ENCODE measurements at places on chromosomes 3 and 15. TPM values are rescaled to one million over a fixed set of nuclear protein-coding genes. Genes with fewer than 3 reads are reported as not detected.

The TNNC1 gene
- 12.4 TPM for total RNA-seq

The USP3 gene
- 40.1 TPM for total RNA-seq

The TF gene
- total RNA-seq, result 1.3 TPM

The TUBGCP4 gene
- total RNA-seq, result 10.3 TPM

The THRB gene
- 6.8 TPM for total RNA-seq

DNA sequence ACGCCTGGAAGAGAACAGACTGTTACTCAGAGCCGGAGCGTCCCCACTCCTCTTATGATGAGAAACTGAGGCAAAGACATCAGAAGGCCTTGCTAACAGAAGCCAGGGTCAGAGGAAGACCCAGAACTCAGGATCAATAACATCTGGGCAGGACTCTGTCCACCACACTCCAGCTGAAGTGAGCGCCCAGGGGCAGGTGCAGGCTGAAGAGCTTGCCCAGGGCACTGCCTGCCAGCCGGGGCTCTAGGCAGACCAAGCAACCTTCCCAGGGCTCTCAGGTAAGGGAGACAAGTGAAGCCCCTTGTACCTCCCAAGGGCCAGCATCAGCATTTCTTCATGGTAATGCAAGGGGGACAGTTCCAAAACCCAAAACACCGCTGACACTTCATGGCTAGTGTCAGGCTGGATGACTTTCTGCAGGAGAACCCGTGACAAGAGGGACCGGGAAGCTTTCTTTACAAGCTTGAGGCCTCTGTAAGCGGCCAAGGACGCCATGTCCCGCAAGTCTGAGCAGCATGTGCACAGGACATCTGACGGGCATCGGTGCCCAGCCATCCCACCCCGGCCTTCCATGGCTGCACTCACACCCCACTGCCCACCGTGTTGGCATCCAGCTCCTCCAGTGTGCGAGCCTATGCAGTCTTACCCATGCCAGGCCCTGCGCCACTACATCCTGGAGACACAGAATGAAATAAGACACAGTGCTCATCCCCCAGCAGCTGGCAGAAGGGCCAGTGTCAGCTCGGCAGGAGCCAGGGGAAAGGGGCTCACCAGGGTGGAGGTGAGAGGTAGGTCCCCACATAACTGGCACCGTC is 14.1 kb downstream of the XXYLT1 start:
- DNase-seq, result no peak

- no peak for DNase-seq
These were observed 97.8 kb upstream of the HERC1 start for GRCh38 chr15:63931556-63931955.

- DNase-seq, result no peak
These were observed 39.8 kb downstream of the PRICKLE2 start for GRCh38 chr3:64185436-64185835.

GRCh38 chr3:198032039-198032936 is 72.3 kb downstream of the LMLN start:
- DNase-seq, result no peak

- DNase-seq, result no peak
These were observed 67.3 kb upstream of the RASGRF1 start for GRCh38 chr15:79157631-79158592.

DNA sequence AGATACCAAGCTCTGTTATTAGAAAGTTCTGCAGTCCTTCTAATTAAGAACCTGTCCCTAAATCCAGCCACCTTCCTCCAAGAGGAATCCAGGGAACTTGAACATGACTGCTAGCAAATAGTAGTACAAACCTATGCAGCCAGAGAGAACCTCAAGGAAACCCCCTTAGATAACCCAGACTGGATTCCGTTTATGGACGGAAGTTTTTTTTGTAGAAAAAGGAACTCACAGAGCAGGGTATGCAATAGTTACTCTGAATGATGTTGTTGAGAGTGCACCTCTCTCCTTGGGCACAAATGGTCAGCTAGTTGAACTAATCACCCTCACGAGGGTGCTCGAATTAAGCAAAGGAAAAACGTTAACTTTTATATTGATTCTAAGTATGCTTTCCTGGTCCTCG is 40.8 kb downstream of the TM4SF18 start:
- no peak for DNase-seq

- DNase-seq, result peak; percentile 16
These were observed 205.5 kb downstream of the STAG1 start for GRCh38 chr3:136546720-136547119.

GRCh38 chr3:58059349-58060321 is 51.4 kb downstream of the FLNB start:
- DNase-seq, result peak; percentile 92

- no peak for DNase-seq
These were observed 37.3 kb downstream of the MLH1 start for GRCh38 chr3:37030588-37030987.

- DNase-seq, result no peak
These were observed 17.4 kb downstream of the DCP1A start for GRCh38 chr3:53329897-53330296.

GRCh38 chr3:138459619-138460535 is 25.5 kb downstream of the ESYT3 start:
- no peak for DNase-seq

- no peak for DNase-seq
These were observed 89.0 kb upstream of the SLC4A7 start for GRCh38 chr3:27573138-27573537.

DNA sequence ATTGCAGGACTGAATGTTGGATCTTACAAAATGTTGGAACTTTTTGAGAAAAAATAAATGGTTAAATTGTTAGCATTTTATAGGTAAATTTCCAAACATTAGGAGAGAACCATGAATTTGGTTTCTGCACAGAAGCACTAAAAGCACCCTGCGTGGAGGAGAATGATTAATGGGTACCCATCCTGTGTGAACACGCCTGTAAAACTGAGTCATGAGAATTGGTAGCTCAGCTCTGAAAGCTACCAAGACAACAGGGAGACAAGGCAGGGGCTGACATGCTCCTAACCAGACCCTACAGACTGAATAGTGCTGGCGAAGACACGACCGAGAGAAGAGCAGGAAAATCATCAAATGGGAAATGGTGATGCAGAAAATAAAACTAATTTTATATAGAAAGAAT is 32.4 kb upstream of the MTMR10 start:
- DNase-seq, result peak; percentile 21

DNA sequence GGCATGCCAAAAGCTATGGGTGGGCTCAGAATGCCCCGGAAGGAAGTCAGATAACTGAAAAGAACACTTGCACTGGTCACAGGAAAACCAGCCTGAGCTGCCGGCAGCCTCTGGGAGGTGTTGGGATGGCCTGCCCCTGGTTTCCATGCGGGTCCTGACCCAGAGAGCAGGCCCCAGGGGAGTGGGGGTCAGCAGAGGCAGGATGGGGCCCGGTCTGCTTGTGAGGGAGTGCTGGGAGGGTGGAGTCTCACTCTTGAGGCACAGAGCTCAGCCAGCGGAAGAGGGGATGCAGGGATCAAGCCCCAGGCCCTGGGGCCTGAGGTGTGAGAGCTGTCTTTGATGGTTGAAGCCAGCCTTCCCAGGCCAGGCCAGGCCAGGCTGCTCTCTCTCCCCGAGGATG is 2.4 kb upstream of the RPUSD3 start:
- no peak for DNase-seq
